Type B pancreatic cell (in vitro differentiated cells): ENCODE measurements at places on chromosomes 13 and 19. TPM values are rescaled to one million over a fixed set of nuclear protein-coding genes. Genes with fewer than 3 reads are reported as not detected.

The EHD2 gene
- total RNA-seq = 10.3 and 21.0 TPM in 2 replicates

The NAPSA gene
- total RNA-seq = 2.3 and 6.0 TPM in 2 replicates

GRCh38 chr13:113802761-113803160, 43.7 kb downstream of the TMEM255B start:
- no peak for DNase-seq

- DNase-seq = no peak
These were observed 541 bp downstream of the ASPDH start for GRCh38 chr19:50512999-50513745.

DNA sequence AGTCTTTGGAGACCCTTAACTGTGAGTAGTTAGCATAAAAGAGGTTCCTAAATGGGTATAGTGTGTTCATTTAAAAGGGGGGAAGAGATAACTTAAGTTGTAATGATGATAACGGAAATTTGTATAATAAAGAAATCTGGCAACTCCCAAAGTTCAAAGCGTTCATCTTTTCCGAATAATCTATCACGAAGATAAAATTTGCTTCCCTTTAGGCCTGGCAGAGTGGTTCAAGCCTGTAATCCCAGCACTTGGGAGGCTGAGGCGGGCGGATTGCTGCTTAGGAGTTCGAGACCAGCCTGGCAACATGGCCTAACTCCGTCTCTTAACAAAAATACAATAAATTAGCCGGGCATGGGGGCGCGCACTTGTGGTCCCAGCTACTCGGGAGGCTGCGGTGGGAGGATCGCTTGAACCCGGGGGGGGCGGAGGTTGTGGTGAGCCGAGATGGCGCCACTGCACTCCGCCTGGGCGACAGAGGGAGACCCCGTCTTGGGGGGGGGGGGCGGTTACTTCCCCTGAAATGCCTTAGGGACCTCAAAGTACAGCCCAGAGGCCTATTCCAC, 934 bp downstream of the N4BP2L2 start:
- no peak for DNase-seq

The ZNF729 gene
- total RNA-seq = not detected in 2 replicates

The FGF22 gene
- total RNA-seq = not detected in 2 replicates

The SWSAP1 gene
- total RNA-seq = 2.7 and 4.3 TPM in 2 replicates

- no peak for DNase-seq
These were observed 31.3 kb downstream of the SAE1 start for GRCh38 chr19:47161876-47162489.

The ALOX5AP gene
- 0.31 TPM in 1 of 2 replicates, not detected in the other for total RNA-seq

DNA sequence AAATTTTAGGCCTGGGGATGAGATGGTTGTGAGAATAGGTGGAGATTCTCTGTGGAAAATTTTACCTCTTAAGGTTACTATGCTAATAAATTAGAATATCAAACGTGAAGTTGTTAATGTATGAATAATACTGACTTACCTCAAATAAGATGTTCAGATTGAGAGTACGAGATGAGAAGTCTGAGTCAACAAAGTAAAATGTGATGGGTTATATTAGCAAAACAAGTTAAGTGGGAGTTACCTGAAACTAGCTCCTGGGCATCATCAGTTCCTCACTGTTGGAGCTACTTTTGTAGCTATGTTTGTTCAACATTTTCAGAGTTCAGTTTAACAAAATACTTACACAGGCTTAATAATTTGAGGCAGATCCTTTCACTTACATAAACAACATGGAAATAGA, 108.6 kb downstream of the PIBF1 start:
- DNase-seq = no peak

GRCh38 chr13:105471673-105472072, 1063.8 kb downstream of the EFNB2 start:
- no peak for DNase-seq

DNA sequence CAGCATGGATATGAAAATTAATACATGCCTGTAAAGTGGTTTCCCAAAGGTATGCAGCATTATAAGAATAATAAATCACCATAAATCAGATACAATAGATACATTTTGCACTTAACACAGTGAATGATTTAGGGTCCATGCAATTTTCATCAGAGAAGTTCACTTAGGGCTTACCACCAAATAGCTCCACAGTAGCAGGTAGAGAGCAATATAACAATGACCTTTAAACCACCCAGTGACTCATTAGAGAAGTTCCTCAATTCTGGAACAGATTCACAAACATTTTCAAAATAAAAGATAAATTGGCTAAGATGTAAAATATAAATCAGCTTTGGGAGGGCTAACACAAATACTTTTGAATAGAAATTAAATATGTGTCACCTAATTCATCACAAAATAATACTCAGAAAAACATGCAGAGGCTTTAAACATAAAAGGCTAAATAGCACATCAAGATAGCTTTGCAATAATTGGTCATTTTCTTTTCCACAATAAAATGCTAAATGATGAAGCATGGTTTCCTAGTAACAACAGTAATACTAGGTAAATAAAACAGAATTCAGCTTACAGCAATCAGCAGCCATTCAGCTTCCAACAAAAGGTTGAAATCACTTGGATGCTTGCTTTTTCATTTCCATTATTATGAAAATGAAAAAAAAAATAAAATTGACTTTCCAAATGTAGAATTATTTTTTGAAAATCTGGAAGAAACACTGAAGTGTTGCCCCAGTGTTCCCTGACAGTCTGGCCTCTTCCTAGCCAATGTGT, 84.3 kb upstream of the NBEA start:
- no peak for DNase-seq

The ZNF865 gene
- 14.6 and 16.2 TPM in 2 replicates for total RNA-seq

GRCh38 chr19:35986111-35986510, 8.9 kb upstream of the SDHAF1 start:
- DNase-seq = no peak

- no peak for DNase-seq
These were observed 26.1 kb downstream of the EXOC3L2 start for GRCh38 chr19:45218911-45219743.

GRCh38 chr19:7912697-7913564, 1.7 kb upstream of the TGFBR3L start:
- peak; percentile 62 for DNase-seq

The ZIC2 gene
- total RNA-seq = 0.59 and 129 TPM in 2 replicates

The NEK3 gene
- total RNA-seq = 14.7 and 28.3 TPM in 2 replicates

The PROZ gene
- not detected in 2 replicates for total RNA-seq

DNA sequence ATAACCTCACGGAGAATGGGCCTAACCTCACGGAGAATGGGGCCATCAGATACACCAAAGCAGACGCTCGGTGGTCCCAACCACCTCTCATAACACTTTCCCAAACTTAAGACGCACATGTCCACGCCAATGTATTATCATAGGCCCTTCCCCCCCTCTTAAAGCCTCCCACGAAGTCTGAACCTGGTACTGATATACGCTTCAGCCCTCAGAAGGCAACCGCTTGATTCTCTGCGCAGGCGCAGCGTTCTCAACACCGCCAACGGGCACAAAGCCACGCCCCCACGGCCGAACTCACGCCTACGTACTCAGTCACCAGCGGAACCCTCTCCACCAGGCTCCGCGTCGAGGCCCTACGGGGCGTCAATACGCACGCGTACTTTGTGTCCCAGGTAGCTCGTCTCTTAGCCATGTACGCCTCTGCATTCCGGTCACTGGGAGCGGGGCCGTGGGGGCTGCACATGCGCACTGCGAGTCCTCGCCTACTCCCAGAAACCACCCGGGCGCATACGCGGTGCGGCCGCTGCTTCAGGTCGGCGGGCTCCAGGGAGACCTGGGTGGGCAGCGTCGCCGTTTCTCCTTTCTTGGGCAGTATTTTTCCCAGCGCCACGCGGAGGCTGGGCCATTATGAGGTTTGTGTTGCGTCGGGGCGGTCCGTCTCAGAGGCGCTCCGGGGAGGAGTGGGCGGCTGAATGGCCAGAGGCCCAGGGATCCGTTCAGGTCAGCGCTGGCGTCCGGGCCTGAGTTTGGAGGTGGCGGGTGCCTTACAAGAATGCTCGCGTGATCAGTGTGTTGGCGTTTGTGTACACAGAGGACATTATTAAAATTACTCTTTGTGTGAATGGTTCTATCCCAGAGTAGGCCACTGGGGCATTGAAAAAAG, 25.3 kb downstream of the ZNF582 start:
- peak; percentile 89 for DNase-seq

DNA sequence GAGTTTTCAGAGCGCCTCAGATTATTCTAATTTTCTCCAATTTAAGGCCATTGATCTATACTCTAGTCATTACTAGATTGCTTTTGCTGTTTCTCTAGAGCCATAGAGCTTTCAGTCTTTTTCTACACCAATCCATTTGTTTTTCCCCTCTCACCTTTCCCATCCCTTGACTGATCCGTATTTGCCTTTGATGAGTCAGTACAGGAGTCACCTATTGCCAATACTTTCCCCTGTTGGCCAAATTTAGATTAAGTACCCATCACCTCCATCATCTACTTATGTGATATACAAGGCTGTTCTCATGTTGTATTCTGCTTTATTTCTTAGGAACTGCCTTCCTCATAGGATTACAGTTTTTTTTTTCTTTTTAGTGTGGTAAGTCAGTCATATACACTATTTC, 463.2 kb downstream of the KLF12 start:
- no peak for DNase-seq

DNA sequence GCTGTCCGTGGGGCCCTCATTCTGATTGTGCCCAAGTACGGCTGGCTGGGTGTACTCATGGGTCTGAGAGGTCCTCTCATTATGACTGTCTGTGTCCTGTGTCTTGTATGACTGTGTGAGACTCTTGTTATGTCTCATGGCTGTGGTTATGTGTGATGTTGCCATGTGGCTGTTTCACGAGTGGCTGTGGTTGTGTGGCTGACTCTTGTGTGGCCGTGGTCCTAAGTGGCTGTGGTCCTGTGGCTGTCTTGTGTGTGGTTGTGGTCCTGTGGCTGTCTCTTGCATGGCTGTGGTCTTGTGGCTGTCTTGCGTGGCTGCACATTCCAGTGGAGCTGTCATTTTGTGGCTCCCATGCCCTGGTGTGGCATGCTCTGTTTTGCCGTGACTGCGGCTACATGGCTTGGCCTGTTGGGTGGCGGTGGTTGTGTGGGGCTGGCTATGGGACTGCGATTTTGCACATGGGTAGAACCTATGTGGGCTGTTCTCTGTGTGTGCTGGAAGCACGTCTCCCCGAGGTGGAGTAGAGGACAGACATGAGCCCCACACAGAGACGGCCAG, 2.5 kb downstream of the LYL1 start:
- no peak for DNase-seq

- no peak for DNase-seq
These were observed 661 bp upstream of the BABAM1 start for GRCh38 chr19:17266589-17266974.

The ZNF528 gene
- 21.8 and 31.0 TPM in 2 replicates for total RNA-seq

The ZNF468 gene
- 32.4 and 45.1 TPM in 2 replicates for total RNA-seq

The ZNF534 gene
- total RNA-seq = 0.36 TPM in 1 of 2 replicates, not detected in the other

The SLC27A5 gene
- 5.7 and 9.3 TPM in 2 replicates for total RNA-seq

DNA sequence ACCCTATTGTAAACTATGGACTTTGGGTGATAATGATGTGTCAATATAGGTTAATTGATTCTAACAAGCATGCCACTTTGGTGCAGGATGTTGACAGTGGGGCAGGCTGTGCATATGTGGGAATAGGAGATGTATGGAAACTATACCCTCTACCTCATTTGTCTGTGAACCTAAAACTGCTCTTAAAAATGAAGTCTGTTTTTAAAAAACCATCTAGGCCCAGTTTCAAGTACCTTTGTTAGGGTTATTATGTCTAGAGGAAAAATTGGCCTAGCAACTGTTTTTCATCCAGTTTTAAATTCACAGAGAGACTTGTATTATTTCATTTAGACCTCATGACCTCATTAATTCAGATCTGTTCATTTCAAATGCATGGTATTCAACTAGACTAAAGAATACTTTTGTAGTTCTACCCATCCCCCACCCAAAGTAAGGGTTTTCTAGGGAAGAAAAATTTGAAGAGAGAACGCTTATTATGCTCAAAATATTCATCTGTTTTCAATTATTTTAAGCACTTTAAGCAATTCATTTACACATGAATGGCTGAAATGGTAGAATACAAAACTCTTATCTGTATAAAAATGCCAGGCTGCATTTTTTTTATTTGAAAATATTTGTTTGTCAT, 1781.9 kb upstream of the MIR17HG start:
- DNase-seq = no peak

DNA sequence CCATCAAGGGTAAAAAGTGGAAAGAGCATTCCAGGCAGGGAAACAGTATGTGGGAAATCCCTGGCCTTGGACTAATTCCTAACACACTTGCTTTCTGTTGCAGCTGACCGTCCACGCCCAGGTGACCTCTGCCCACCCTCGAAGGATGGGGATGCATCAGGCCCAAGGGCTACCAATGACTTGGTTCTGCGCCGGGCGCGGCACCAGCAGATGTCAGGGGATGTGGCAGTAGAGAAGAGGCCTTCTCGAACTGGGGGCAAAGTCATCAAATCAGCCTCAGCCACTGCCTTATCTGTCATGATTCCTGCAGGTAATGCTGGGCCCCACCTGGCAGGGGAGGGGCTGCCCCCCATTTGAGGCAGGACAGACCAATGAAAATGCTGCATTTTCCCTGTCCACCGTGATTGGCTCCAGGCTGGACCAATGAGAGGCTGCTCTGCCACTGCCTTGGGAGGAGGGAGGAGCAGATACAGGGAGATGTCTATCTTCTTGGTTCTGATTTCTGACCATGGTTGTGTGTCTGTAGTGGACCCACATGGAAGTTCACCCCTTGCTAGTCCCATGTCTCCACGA, 12.6 kb downstream of the DNASE2 start:
- DNase-seq = no peak

DNA sequence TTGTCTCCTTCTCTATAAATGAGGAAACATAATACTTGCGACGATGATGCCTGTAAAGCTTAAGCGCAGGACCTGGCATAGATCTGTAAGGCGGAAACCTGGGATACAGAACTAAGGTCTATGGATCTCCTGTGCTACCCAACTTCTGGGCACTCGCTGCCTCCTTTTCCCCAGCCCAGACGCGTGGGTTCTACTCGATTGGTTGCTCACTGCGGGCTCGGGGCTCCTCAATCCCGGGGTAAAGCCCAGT, 615 bp upstream of the PSMC4 start:
- no peak for DNase-seq

DNA sequence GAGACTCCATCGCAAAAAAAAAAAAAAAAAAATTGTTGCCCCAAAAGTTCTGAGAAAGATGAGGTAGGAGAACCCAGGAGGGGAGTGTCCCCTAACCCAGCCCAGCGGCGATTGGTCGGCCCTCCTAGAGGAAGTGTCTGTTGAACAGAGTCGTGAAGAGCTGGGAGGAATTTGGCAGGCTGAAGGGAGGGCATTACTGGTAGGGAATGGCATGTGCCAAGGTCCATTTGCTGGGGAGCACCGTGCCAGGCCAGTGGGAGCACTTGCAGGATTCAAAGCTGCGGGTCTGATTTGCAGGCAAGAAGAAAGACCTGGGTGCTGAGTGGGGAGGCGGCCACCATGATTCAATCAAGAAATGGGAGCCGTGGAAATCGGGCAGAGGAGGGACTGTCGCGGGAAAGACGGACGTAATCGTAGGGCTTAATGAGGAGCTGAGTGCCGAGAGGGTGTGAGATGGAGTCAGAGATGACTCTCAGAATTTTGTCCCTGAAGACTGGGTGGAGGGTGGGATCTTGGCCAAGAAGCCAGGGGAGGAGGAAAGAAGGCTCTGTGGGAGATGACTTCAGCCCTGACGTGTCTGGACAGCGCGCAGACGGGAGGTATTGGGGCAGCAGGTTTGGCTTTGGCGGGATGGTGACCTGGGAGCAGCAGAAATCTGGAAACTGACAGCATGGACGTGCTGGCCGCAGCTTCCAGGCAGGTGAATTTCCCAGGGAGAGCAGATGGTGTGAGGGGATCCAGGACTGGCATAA, 15.4 kb downstream of the CERS4 start:
- DNase-seq = no peak
